Fibroblast of skin of abdomen (primary cell): ENCODE measurements at places on chromosomes 4 and X.

GRCh38 chrX:106935175-106935574, 15.0 kb downstream of the CLDN2 start:
- DNase-seq: no peak

DNA sequence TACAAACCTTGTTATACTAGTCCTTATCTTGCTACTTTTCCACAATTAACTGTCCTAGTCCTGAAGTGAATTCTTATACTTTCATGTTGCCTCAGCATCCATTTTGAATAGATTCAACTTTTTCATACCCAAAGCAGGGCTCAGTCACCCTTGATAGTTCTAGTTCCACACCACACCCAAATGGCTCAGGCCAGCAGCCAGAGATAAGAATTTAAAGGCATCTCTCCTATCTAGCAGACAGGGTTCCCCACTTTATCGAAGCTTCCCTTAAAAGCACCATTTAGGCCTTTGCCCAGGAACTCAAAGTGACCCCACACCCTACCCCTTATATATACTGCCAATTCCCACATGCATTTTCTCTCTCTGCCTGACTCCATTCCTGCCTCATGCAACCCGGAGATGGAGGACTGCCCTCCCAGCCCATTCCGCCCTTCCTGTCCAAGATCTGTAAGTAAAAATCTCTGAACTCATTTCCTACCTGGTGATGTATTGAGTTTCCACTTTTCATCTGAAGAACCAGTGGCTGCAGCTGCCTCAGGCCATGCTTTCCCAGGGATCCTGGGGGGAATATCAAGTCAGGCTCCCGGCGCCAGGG, 63.7 kb upstream of the TXK start:
- DNase-seq: no peak

GRCh38 chr4:91497892-91498291, 805.9 kb upstream of the GRID2 start:
- no peak for DNase-seq

- DNase-seq: no peak
These were observed 70.9 kb upstream of the UGT2B7 start for GRCh38 chr4:69025191-69025998.
